ENCODE measurements at places on chromosomes 11 and 22.
A peak's percentile ranks its signal among the peaks of the same experiment; 100 is the strongest.

- no peak for DNase-seq
Observed at GRCh38 chr11:65557280-65558001, 718 bp downstream of the LTBP3 start.

DNA sequence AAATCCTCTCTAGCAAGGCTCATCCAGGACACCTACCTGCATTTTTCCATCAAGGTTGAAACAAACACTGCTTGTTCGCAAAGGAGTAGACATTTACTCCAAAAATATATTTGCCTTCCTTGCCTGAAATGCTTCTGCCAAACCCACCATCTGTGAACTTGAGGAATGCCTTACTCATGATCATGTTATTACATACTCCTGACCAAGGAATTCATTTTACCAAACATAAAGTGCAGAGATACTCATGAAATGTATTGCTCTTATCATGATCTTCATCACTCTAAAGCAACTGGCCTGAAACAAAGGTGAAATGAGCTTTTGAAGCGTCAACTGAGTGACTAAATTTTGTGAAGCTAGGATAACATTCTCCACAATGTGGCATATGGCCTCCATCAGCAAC is 243.1 kb upstream of the CCDC179 start:
- DNase-seq: no peak

DNA sequence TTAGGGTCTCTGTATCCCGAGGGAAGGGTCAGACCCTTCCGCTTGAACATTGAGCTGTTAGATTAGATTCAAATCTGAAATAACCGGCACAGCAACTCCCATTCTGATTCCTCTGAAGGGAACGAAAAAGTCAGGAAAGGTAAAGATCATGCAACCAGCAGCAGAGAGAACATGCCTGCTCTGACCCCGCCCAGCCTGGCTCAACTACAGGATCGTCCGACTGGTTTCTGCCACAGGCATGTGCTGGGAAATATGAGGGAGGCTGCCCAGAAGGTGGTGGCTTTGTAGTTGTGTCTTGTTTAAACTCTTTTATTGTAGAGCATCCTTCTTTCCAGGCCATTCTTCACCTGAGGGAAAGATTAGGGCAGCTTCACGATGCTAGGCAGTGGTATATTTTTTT is 5.0 kb upstream of the MTNR1B start:
- DNase-seq: no peak

- DNase-seq: no peak
Observed at GRCh38 chr11:69819541-69820070, 390 bp upstream of the FGF3 start.

GRCh38 chr22:39952347-39952746 is 7.8 kb upstream of the TMA7B start:
- DNase-seq: no peak

DNA sequence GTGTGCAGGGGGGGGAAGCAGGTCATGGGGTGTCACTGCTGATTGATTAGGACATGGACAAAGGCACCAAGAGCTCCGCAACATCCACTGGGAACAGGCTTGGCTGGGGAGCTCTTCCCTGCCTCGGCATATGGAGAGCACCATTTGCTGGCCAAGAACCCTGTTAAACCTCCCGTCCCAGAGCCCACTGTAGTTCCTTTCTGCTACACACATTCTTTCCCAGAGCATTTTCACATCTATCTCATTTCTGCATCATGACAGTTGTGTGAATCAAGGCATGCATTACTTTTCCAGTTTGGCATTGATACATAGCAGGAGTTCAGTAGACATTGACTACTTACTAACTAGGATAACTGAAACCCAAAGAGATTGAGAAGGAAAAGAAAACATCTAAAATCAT is 333.4 kb upstream of the B3GAT1 start:
- DNase-seq: no peak

GRCh38 chr11:121699801-121700200 is 247.0 kb upstream of the SORL1-AS1 start:
- DNase-seq: no peak

- peak; percentile 83 for DNase-seq
Observed at GRCh38 chr11:122505304-122506006, 150.1 kb upstream of the UBASH3B start.

GRCh38 chr11:452203-452744 is 2.2 kb downstream of the PTDSS2 start:
- no peak for DNase-seq

DNA sequence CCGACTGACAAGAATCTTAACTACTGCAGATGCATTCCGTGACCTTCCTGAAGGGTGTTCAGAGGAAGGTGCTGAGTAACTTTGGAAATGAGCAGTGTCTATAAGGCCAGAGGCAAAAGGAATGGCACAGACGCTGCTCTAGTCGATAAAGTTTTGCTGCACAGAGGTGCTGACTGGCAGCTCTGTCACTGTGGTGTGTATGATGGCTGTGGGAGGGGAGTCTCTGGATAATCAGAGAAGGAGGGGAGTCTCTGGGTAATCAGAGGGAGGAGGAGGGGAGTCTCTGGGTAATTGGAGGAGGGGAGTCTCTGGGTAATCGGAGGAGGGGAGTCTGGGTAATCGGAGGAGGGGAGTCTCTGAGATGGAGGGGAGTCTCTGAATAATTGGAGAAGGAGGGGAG is 18.4 kb downstream of the PTDSS2 start:
- no peak for DNase-seq

DNA sequence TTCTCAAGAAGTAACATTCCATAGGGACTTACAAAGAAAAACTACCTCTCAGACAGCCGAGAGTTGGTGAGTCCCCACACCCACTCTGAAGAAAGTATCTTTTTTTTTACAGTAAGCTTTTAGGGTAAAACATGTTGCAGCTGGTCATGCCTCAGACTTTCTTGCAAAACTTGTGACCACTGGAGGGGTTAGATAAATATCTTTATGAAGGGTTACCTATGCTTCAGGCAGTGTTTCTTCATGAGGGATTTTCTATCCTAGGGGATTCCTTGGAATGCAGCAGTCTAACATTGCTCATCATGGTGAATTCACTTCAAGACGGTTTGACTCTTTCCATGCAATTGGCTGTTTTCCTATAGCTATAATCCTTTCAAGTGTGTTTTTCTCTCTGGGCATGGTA is 20.8 kb upstream of the SNX19 start:
- no peak for DNase-seq

DNA sequence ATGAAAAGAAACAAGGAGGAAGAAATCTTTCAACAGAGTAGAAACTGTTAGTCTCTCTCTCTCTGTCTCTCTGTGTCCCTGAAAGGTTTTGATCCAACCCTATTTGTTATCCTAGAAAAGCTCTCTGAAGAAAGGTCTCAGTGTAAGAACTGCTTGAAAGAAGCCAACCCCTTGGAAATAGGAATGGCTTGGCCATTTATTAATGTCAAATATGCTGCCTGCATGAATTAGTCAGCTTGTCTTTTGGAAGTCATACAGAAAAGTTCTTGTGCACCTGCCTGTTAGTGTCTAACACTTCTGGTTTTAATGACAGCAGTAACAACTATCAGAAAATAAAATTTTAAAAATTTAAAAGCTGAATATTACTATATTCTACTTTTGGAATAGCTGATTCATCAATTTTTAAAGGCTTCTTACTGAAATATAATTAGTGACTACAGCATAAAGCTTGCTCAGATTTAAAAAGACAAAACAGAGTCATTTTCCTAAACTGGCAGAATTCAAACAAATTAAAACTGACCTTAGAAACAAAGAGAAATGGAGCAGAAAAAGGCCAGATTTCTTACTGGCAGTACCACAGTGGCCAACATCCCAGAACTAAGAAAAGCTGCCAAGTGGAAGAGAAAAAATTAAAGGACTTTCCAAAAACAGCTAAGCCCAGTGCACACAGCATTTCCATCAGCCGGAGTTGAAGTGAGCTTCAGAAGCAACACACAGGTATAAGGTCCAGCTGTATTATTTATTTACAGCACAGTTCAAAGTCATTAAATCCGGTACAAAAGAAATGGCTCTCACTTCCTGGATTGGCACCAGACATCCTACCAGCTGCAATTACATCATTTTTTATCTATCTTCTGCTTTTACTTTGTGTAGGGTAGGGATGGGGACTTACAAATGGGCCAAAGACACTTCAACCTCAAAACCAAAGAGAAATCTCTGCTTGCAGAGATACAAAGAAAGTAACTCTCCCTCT is 76.3 kb downstream of the PRCP start:
- DNase-seq: no peak

- DNase-seq: no peak
Observed at GRCh38 chr11:61516191-61516590, 7.6 kb downstream of the LRRC10B start.

- no peak for DNase-seq
Observed at GRCh38 chr11:4092026-4092425, 2.6 kb upstream of the RRM1 start.

DNA sequence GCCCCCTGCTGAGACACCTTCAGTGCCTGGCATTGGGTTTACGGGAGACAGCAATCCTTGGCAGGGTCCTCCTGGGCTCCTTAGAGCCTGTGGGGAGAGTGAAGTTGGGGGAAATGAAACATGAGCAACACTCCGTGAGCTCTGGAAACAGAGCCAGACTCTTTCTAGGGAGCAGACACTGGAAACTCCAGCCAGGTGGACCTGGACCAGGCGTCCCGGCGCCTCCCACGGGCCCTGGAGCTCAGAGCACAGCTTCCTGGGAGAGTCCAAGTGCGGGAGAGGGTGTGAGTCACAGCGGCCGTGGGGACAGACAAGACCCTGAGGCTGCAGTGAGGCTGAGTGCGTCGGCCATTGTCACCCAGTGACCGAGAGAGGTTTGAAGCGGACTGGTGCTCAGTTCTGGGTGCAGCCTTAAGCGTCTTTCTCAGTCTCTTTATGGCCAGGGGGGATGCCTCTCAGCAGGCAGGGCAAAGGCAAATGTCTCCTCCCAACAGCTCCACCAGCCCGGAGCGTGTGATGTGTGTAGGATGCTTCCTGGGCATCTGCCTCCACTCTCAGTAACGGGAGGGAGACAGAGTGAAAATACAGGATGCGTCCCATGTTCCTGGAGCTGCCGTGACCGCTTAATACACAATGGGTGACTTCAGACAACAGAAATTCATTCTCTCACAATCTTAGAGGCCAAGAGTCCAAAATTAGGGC is 399.2 kb downstream of the SHANK2 start:
- DNase-seq: no peak

DNA sequence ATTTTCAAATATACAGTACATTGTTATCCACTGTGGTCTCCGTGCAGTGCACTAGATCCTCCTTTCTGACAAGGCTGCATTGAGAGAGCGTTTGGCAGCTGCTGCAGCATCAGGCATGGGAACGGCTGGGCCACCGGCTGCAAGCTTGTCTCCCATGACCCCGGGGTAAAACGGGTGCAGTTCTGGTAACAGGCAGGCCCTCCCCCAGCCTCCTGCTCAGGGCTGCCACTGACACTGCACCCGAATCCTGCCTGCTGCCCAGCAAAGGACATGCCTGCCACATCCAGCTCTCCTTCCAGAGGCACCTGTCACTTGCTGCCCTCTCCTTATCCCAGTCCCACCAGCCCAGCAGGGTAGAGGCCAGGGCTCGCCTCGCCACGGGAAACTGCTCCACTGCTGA is 124.5 kb upstream of the TMEM45B start:
- DNase-seq: no peak

- no peak for DNase-seq
Observed at GRCh38 chr11:124724979-124725718, 14.6 kb upstream of the NRGN start.

GRCh38 chr11:131079036-131079435 is 162.8 kb upstream of the SNX19 start:
- no peak for DNase-seq

DNA sequence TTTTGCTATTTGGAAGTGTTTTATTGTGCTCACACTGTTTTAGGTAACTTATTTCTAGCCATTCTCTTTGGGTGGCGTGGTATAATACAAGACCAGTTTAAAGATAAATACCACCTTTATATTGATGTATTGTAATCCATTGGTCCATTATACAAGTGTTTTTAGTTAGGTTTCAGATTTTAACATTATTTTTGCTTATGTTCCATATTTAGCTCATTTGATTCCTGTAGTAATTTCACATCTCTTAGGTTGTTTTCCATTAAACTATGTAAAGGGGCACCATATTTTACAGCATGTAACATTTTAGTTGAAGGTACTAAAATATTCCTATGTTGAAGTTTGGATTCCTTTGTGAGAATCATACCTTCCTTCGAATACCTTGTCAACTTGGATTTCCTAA is 20.1 kb downstream of the EED start:
- no peak for DNase-seq

DNA sequence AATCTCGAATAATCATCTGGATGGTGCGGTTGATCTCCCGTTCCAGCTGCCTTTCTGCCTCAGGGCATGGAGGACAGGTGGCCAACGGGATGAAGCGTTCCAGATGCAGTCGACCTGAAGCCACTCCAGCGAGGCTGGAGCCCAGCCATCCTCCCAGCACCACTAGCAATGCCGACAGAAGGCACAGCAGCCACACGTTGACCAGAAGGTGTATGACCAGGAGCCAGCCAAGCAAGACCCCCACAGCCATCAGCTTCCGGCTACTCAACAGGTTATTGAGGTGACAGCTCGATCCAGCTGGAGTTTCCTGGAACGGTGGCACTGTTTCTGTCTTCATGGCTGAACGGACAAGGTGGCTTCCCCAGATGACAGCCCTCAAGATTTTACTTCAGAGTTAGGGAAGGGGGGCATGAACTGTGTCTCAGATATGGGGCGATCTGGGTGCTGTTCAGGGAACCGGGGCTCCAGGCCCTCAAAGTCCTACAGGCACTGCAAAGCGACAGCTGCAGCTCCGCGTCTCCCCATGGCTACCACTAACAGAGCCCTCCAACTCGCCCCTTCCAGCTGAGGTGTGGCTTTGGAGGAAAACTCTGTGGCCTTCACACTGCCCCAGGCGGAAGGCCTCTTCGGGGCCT is 559 bp downstream of the SNX19 start:
- no peak for DNase-seq

DNA sequence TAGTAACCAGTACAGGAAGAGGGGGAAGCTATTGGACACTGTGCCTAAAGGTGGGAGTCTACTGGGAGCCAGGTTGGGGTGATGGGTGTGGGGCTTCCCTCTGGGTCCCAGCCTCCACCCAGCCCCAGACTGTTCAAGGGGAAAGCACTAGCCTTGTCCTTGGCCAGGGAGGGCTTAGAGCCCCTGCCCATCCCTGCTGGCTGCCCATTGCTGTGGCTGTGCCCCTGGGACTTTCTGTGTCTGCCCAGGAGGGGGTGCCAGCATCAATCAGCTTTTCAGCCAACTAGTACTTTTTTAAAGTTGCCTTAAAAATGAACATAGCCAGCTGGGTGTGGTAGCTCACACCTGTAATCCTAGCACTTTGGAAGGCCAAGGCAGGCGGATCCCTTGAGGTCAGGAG is 19.9 kb downstream of the INCENP start:
- no peak for DNase-seq

DNA sequence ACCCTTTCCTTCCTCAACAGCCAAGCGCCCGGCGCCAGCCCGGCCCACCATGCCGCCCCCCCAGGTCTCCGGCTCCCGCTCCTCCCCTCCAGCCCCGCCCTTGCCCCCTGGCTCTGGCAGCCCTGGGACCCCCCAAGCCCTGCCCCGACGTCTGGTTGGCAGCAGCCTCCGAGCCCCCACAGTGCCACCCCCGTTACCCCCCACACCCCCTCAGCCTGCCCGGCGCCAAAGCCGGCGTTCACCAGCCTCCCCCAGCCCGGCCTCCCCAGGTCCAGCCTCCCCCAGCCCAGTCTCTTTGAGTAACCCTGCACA is 3.3 kb upstream of the PDXP start:
- DNase-seq: no peak

GRCh38 chr11:32792948-32793475 is 1.4 kb downstream of the CCDC73 start:
- peak; percentile 15 for DNase-seq
